ENCODE measurements at places on chromosomes 1 and 21. TPM values are rescaled to one million over a fixed set of nuclear protein-coding genes. Genes with fewer than 3 reads are reported as not detected.

- no peak for DNase-seq
These were observed 8.1 kb downstream of the FOXD3 start for GRCh38 chr1:63330331-63330916.

DNA sequence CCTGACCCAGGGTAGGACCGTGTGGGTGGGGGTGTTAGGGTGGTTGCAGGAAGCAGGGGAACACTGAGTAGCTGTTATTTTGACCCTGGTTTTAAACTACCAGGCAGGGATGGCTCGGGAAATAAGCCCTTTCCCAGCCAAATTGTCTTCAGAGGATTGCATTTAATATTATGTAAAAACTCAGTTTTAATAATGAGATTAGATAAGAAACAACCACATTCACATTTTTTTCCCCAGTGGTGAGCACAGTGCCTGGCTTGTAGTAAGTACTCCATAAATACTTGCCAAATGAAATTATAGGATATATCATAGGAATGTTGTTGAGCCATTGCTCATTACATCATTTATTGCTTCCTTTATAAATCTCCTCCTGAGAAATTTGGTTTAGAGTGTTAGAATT, 3.1 kb upstream of the ACP6 start:
- peak; percentile 16 for DNase-seq

- no peak for DNase-seq
These were observed 2.2 kb upstream of the PDZK1IP1 start for GRCh38 chr1:47191940-47192457.

GRCh38 chr1:109391626-109392025, 6.1 kb downstream of the SORT1 start:
- DNase-seq = no peak

The CELA3B gene
- total RNA-seq = not detected

The PGBD5 gene
- total RNA-seq = under 0.01 TPM
